SK-N-SH (cell line): ENCODE measurements at places on chromosomes 3 and 15. TPM values are rescaled to one million over a fixed set of nuclear protein-coding genes. Genes with fewer than 3 reads are reported as not detected.

CCR9 gene
- not detected in 2 replicates for polyA plus RNA-seq

GADL1 gene
- polyA plus RNA-seq, result not detected in 2 replicates

DNA sequence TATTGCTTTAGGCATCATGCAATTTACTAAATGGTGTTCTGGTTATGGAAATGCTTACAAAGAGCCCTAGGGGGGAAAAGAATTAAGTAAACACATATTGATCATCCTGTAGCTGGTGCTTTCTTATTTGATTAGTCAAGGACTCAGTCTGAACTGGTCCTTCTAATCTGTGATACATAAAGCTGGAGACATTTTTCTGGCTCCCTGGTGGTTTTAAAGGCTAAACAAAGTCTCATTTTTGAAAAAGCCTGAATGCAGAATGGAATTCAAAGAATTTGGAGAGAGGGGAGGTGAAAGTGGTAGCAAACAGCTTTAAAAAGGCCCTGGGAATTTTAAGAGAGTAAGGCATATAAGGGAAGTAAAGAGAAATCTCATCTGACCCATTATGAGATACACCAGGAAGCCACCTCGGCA lies 149.7 kb downstream of the RBMS3 start:
- H3K4me1 ChIP-seq, result peaks cover 31% of the 10 kb centered on the region; the same call in 1 of the 2 replicates
- H3K4me3 ChIP-seq, result no peak overlapping the region
- peak overlapping the region; percentile 58 for H3K27ac ChIP-seq
- peaks cover 7% of the 10 kb centered on the region for H3K36me3 ChIP-seq

DNA sequence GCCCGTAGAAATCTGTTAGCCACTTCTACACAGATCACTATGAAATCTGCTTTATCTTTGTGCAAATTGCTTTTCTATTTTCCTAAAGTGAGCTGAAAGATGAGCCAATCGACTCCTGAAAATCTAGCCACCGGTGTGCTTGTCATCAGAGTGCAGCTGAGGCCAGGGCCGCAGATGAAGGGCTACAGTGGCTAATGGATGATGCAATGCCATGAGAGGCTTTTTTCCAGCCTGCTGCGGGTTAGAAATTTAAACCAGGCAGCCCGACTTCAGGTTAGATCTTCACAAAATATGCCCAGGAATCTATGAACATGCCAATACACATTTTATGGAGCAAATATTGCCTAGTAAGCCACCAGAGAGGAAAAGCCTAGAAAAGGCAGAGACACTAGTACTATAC lies 948.2 kb upstream of the CFAP20DC start:
- H3K27ac ChIP-seq, result no peak overlapping the region
- H3K4me3 ChIP-seq, result no peak overlapping the region
- no peaks in the 10 kb centered on the region for H3K4me1 ChIP-seq
- no peaks in the 10 kb centered on the region for H3K27me3 ChIP-seq

DNA sequence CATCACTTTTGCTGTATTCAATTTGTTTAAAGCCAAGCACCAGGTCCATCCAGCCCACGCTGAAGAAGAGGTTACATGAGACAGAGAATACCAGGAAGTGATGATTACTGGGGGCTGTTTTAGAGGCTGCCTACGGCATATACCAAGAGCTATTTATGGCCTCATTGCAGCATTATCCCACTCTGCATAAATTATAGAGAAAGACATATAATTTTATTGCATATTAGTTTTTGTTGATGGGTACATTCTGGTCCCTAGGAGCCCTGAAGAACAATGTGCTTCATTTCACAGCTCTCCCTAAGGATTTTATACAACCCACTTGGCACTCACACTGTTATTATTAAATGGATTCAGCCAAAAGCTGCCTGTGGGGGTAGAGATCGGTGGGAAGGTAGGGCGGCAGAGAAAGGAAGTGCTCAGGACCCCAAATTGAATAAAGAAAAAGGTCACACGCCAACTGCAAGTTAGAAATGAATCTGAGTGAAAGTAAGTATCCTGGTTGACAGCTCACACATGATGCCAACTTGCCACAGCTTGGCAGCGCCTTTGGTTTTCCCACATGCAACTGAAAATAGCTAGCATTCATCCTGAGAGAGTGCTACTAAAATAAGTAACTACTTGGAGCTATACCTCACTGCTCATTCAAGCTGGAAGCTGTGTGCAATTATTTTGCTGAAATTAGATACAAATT lies 73.7 kb downstream of the CCNL1 start:
- DNase-seq, result no peak
- peaks cover 40% of the 10 kb centered on the region for H3K4me1 ChIP-seq
- H3K4me3 ChIP-seq, result no peak overlapping the region
